ENCODE measurements at places on chromosomes 12 and 14.

GRCh38 chr12:92930421-92930820 is 1.3 kb upstream of the EEA1 start:
- no peak for DNase-seq

DNA sequence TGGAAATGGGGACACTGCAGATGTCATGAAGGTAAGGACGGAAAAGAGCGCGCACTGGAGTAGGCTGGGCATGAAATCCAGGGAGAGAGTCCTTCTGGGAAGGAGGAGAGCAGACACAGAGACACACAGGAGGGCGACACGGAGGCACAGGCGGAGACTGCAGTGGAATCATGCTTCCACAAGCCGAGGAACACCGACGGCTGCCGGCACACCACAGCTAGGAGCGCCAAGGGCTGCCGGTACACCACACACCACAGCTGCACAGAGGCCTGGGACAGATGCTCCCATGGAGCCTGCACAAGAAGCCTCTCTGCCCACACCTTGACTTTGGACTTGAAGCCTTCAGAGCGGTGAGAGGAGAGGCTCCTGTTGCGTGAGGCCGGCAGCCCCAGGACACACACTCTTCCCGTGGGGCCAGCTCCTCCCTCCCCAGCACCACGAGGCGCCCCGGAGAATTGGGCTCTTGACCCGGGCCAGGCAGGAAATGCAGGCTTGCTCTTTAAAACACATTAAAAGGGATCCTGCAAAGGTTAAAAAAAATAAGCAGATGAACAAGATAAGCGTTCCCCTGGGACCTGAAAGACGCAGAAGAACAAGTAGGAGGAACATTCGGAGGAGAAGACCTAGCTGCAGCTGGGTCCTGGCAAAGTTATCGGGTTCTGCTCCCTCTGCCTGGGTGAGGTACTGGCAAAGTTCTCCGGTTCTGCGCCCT is 28.3 kb upstream of the FZD10 start:
- no peak for DNase-seq

GRCh38 chr12:46933947-46934346 is 108.2 kb upstream of the SLC38A4 start:
- DNase-seq = no peak

DNA sequence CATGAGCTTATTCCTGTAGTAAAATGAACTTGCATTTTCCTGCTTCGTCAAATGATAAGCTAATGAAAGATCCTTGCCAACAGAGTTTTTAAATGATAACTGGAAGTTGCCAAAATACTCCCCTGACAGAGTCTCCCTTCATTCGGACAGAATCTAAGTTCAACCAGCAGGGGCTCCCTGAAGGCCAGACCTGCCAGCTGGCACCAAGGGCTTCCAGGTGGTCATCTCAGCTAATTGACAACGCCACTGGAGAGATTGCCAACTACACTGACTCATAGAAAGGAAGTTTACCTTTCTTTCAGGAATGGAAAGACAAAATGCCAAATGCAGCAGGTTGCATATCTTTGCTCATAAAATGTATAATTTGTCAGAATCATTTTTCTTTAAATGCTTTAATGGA is 462.8 kb downstream of the GXYLT1 start:
- no peak for DNase-seq
